ENCODE measurements at places on chromosomes 4 and X.

GRCh38 chrX:42691196-42691595 is 86.8 kb downstream of the PPP1R2C start:
- no peak for DNase-seq

- peak; percentile 51 for DNase-seq
These were observed 648 bp upstream of the SCD5 start for GRCh38 chr4:82799006-82799881.

- no peak for DNase-seq
These were observed 66.4 kb downstream of the HPGDS start for GRCh38 chr4:94276204-94276603.

GRCh38 chr4:149896432-149896831 is 80.8 kb upstream of the IQCM start:
- no peak for DNase-seq

GRCh38 chrX:119672426-119672825 is 20.5 kb downstream of the SEPTIN6 start:
- DNase-seq: no peak
